ENCODE measurements at places on chromosomes 7 and 10.

GRCh38 chr10:64503429-64503828 is 982.2 kb downstream of the REEP3 start:
- no peak for DNase-seq

- DNase-seq, result no peak
Measured at GRCh38 chr10:58747687-58748086, 235.0 kb downstream of the BICC1 start.

- no peak for DNase-seq
Measured at GRCh38 chr7:129771201-129771927, 159.8 kb downstream of the NRF1 start.

DNA sequence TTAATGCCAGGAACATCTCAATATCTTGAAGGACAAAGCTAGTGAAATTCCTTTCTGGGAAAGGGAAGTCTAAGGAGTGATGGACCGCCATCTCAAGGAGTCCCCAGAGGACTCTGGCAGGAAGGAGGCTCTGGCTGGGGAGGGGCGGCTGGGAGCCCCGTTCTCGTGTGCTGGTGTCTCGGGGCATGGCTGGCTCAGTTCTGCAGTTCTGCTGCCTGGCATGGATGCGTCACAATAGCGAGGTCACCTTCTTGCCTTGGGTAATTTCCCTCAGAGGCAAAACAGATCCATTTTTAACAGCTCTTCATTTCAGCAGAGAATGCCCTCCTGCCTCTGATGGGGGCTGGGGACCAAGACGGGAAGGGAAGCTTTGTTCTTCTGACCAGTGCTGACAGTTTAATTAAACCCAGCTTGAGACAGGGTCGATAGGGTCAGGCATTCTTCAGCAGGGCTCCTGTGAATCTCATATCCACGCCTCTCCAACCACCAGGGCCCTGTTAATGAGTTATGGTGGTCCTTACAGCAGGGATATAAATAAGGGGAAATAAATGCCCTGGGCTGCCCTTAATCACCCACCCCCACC is 35.7 kb downstream of the SLIT1 start:
- DNase-seq, result no peak

- peak; percentile 97 for DNase-seq
Measured at GRCh38 chr10:131981429-131982184, at the start of gene BNIP3. Gene BNIP3, minus strand, starts transcription at chr10:131981923. Its CDS starts 117 bp downstream, at chr10:131981806.

GRCh38 chr7:91243591-91244301 is 20.5 kb upstream of the FZD1 start:
- no peak for DNase-seq

DNA sequence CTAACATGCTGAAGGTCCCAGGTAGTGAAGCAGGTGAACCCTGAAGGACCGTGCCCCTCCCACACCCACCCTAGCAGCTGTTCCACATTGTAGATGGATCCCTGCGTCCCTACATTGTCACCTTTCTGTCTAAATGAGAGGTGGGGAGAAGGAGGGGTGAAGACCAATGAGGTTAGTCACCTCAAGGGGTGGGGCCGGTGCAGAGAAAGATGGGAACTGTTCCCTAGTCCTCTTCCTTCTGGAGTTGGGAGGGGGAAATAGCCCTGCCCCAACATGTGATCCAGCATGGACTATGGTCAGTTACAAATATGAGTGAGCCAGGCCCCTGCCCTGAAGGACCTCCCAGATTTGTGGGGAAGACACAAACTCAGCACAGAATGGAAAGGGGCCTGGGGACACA is 124.5 kb downstream of the LHPP start:
- no peak for DNase-seq

DNA sequence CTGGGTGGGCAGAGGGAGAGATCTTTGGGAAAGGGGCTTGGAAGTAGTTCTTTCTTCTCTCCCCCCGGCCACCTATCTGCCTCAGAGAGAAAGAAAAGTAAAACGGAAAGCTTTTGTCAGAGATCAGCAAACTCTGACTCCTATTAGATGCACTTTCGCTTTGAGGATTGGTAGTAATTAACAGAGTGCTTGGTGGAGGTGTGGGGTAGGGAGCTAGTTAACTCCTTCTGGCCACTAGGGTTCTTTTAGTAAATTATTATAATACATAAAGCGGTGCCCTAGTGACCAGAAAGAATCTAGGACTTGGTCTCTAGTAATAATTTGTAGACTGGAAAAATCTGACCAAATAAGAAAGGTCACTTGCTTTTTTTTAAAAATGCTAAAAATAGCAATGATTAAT is 54.6 kb downstream of the CPVL start:
- DNase-seq, result no peak

GRCh38 chr10:29737074-29737593 is 102.4 kb upstream of the SVIL start:
- DNase-seq, result peak; percentile 44

- no peak for DNase-seq
Measured at GRCh38 chr7:159013181-159013690, 131.4 kb downstream of the VIPR2 start.

DNA sequence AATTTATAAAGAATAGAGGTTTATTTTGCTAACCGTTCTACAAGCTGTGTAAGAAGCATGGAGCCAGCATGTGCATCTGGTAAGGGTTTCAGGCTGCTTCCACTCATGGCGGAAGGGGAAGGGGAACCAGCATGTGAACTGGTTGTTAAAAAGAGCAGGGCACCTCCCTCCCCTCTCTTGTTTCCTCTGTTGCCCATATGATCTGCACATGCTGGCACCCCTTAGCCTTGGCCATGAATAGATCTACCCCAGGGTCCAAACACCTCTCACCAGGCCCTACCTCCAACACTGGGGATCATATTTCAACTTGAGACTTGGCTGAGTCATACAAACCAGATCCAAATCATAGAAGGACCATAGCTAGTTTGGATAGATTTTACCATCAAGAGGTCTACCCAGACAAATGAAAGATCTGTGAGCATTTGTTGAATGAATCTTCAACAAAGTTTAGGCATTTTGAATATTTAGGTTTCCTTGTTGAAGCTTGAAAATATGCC is 36.0 kb upstream of the NRP1 start:
- DNase-seq, result no peak

DNA sequence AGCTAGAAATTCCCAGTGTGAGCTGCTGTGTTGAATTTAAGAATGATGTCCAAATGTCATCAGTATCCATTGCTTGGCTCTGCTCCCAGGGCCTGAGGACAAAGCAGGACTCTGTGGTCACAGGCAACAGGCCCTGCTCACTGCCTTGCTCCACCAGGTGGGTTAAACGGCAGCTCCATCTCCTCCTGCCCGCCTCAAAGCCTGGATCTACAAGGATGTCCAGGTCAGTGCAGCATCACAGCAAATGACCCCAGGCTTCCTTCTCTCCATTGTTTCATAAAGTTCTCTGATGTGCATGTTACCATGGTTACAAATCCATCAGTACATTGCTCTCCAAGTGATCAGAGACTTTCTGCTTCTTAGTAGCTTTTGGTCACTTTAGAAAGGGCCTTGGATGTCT is 322.0 kb upstream of the ZNF32 start:
- no peak for DNase-seq

GRCh38 chr10:103759100-103759781 is 96.1 kb downstream of the SH3PXD2A start:
- DNase-seq, result no peak

DNA sequence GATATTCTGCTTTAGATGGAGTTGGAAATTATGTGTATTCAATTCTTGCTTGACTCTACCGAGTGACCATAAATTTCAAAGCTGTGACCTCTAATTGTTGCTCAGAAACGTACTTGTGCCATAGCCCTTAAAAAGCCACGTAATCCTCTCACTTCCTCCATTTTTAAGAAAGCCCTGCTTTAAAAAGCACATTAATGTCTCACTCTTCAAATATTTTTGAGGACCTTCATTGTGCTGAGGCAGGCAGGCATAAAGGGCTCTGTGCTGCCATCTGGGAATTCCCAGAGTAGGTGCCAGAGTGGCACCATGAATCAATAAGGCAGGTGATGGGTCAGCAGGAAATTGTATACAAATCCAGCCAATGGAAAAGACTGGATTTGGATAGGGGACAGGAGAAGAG is 97.7 kb upstream of the FAM204A start:
- no peak for DNase-seq

- no peak for DNase-seq
Measured at GRCh38 chr7:3280946-3281656, 20.0 kb upstream of the SDK1 start.

GRCh38 chr7:80480566-80480965 is 31.3 kb downstream of the GNAT3 start:
- DNase-seq, result no peak

- DNase-seq, result no peak
Measured at GRCh38 chr10:37566332-37566731, 291.1 kb downstream of the ZNF248 start.

- peak; percentile 17 for DNase-seq
Measured at GRCh38 chr10:43044448-43044921, 32.4 kb upstream of the RET start.

GRCh38 chr7:128022631-128023532 is 8.4 kb downstream of the LRRC4 start:
- DNase-seq, result no peak

DNA sequence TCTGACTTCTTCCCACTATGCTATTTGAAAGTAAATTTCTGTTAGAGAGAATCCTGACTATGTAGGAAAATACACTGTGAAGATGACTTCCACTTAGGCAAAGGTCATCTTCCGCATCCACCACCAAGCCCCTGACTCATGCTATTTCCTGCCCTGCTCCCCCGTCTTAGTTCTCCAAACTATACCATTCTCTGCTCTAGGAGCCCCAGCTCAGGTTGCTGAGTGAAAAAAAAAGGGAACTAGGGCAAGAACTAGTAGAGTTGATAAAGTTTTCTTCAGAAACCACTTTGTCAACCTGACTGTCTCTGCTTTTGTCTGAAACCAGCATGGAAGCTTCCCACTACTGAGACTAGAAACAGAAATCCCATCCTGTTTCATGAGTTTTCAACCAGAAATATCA is 96.9 kb downstream of the EVX1 start:
- no peak for DNase-seq

DNA sequence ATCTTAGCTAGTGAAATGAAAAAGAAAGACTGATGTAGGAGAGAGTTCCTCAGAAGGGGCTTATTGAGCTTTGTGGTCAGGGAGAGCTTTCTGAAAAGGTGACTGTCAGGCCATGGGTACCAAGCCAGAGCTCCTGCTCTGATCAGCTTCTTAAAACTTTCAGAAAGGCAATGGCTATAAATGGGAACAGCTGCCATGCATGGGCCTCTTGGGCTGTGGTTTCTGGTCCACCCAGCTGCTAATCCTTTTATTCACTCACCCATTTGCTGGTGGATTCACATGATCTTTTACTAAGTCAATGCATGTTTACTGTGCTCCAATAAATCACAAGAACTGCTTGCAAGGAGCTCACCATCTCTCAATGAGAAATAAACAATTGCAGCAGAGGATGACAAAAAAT is 60.1 kb upstream of the ZPBP start:
- DNase-seq, result no peak

DNA sequence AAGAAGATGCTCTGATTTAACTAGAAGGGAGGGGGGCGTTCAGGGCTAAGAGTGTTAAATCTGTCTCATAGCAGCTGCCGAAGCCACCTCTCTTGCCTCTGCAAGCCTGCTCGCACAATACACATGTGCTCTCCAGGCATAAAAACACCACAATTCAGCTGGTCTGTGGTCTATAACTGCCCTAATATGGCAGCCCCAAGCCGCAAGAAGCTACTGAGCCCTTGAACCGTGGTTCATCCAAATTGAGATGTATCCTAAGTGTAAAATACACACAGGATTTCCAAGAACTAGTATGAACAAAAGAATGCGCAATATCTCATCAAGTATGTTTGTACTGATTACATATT is 70.8 kb upstream of the FGFR2 start:
- no peak for DNase-seq

- no peak for DNase-seq
Measured at GRCh38 chr7:108055611-108056021, 52.7 kb upstream of the LAMB1 start.

DNA sequence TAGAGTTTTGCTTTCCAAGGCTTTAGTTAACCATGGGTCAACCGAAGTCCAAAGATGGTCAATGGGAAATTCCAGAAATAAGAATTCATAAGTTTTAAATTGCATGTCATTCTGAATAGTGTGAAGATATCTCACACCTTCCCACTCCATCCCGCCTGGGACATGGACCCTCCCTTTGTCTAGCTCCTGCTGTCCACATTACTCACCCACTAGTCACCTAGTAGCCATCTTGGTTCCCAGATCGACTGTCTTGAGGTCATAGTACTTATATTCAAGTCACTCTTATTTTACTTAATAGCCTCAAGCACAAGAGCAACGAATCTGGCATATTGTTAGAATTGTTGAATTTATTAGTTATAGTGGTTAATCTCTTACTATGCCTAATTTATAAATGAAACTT is 366.6 kb downstream of the PRPF18 start:
- DNase-seq, result no peak

DNA sequence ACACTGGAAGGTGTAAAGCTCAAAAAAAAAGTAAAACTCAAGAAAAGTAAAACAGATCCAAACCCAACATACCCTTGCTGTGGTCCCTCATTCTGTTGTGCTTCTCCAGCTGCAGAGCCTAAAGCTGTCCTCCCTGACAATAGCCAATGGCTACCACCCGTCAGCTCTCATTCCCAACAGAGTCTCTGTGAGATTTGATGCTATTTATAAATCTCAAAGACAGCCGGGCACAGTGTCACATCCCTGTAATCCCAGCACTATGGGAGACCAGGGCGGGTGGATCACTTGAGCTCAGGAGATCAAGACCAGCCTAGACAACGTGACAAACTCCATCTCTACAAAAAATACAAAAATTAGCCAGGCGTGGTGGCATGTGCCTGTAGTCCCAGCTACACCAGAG is 116.0 kb downstream of the KMT2E start:
- no peak for DNase-seq

- DNase-seq, result no peak
Measured at GRCh38 chr7:143492043-143492471, 14.4 kb downstream of the TAS2R41 start.

GRCh38 chr10:11864727-11865126 is 41.6 kb downstream of the PROSER2 start:
- no peak for DNase-seq

Data from activated CD4-positive, CD25-positive, alpha-beta regulatory T cell treated with anti-CD3 and anti-CD28 coated beads, Interleukin-2, amount 50 U/mL, for 72 hours (primary cell).